ENCODE measurements at places on chromosomes 6 and 20.

GRCh38 chr20:19947611-19948264 is 69.4 kb upstream of the NAA20 start:
- DNase-seq = no peak

DNA sequence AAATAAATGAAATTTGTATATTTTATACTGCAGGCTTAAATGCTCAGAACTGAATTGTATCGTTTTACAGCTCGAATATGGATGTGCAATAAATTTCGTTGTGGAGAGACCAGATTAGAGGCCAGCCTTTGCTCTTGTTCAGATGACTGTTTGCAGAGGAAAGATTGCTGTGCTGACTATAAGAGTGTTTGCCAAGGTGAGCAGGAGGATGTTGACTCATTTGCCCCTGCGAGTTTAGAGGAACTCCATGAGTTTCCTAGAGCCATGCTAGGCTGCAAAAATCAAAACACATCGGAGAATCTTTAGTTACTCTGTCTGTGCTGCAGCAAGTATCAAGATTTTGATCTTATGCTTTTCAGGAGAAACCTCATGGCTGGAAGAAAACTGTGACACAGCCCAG is 15.4 kb downstream of the ENPP3 start:
- DNase-seq = no peak

DNA sequence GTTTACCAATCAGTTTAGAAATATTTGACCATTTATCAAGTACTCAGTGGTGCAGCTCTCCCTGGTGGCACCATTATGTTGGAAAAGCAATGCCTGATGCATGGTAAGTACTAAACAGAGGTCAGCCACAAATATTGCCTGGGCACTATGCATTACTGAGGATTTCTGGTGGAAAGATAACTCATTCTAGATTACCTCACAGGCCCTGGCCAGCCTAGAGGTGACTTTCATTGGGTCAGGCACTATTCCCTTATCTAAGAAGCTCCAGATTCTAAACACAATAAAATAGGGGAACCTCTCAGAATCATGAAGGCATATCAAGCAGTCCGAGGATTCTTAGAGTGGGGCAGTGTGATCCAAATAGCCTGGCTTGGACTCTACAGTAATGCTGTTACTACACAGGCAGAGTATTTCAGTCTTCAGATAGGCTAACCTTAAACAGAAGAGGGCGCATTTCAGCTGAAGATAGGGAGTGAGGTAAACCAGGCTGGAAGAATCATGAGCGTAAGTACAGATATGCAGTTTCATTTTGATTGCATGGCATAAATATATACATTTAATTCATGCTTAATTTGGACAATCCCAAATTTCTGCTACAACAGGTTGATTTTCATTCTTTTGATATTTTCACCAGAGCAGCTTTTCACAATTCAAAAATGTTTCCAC is 12.1 kb downstream of the LGSN start:
- DNase-seq = no peak

DNA sequence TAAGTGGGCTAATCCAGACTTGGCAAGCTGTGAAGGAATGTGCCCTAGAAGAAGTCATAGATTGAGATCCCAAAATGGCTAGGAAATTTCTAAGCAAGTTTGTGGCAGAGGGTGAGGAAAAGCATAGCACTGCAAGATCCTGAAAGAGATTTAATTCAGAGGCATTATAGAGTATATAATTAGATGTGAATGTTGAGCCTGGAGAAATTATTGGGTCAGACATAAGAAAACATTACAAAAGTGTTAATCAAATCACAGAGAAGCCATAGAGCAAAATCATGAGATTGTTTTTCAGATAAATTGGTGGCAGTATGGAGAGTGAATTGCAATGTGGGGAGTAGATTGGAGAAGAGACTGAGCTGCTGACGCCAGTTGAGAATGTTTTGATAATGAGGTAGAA is 90.0 kb downstream of the CD2AP start:
- no peak for DNase-seq

- DNase-seq = no peak
These were observed 26.3 kb downstream of the LHFPL5 start for GRCh38 chr6:35831257-35832007.

GRCh38 chr6:142088858-142089216 is 43.9 kb upstream of the GJE1 start:
- no peak for DNase-seq

GRCh38 chr20:17887331-17888030 is 81.1 kb downstream of the SNX5 start:
- peak; percentile 66 for DNase-seq

GRCh38 chr20:22620342-22620741 is 36.0 kb upstream of the FOXA2 start:
- DNase-seq = no peak

- DNase-seq = no peak
These were observed 74.6 kb downstream of the ATRN start for GRCh38 chr20:3545401-3545925.

DNA sequence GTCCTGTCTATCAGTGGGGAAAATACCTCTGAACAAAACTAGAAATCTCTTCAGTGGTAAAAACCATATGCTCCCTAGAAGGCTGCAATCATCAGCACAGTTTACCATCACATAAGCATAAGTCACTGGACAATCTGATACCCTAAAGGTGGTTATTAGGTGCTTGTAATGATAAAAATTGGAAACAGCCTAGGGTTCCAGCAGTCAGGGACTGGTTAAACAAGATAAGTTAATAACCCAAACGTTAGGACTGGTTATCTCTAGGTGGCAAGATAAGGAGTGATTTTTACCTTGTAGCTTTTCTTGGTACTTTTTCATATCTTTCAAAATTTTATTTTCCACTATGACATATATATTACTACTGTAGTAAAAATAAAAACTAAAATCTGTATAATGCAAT is 11.0 kb downstream of the ECI2 start:
- DNase-seq = no peak

- no peak for DNase-seq
These were observed 103.4 kb upstream of the RALGAPA2 start for GRCh38 chr20:20815711-20816455.

Data from breast epithelium (tissue), 4 donors.